Activated CD8-positive, alpha-beta T cell treated with anti-CD3 and anti-CD28 coated beads, Interleukin-2, amount 10 ng/mL, durations not matched to agents 7 days and 5 days (primary cell): ENCODE measurements at places on chromosomes 4 and X. TPM values are rescaled to one million over a fixed set of nuclear protein-coding genes. Genes with fewer than 3 reads are reported as not detected.

Gene FAM9C
- not detected for total RNA-seq

Gene PARM1
- total RNA-seq, result not detected

Gene ELOVL6
- total RNA-seq, result 17.4 TPM

Gene GAGE1
- total RNA-seq, result not detected

Gene RIBC1
- total RNA-seq, result 1.1 TPM

Gene GLOD5
- total RNA-seq, result not detected

Gene ETNPPL
- not detected for total RNA-seq

Gene TACR3
- total RNA-seq, result not detected

Gene RHOXF2B
- total RNA-seq, result not detected

Gene HPSE
- 17.8 TPM for total RNA-seq

Gene XPNPEP2
- 1.6 TPM for total RNA-seq

Gene ITGB1BP2
- total RNA-seq, result 5.5 TPM

Gene GLRA3
- total RNA-seq, result not detected

Gene HAUS7
- total RNA-seq, result 57.7 TPM

Gene ADH4
- total RNA-seq, result not detected

Gene SLC34A2
- total RNA-seq, result not detected

Gene OCRL
- 0.90 TPM for total RNA-seq

Gene FGA
- not detected for total RNA-seq

Gene TBC1D1
- total RNA-seq, result 84.4 TPM

Gene MTNR1A
- total RNA-seq, result not detected

Gene TMPRSS11D
- not detected for total RNA-seq

Gene CLCN4
- total RNA-seq, result not detected

Gene RPA4
- total RNA-seq, result 0.40 TPM

Gene SPANXA2
- total RNA-seq, result not detected
